ENCODE measurements at places on chromosomes 6 and 20.

DNA sequence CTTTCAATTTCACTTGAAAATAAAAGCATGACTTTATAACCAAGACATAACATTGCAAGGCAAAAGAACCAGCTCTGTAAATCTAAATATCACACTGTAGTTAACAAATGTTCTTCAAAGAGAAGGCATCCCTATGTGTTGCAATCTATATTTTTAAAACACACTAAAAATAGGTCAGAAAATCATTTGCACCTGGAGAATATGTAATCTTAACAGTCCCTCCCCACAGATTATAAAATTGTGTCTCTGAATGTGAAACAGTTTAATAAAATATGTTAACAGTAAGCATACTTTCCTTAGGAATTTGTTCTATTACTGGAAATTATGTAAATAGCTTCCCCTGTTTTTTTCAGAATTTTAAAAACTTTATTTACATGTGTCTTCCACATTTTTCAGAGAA lies 351.9 kb downstream of the COL12A1 start:
- DNase-seq = no peak

DNA sequence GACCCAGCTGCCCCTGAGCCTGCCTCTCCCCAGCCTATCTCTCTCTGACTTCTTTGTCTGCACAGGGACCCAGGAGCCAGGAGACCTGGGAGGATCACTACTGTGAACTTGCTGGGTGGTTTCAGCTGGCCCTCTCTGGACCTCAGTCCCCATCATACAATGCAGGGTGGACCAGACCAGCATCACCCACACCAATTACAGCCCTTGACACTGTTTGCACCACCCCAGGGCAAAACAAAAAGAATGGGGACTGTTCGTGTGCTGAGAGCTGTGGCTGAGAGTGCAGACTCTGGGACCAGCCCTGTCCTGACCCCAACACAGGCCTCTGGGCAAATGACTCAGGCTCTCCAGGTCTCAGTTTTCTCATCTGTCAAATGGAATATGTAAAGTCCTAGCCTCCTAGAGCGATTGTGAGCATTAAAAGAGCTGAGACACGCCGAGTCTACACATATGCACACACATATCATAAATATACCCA lies 25.4 kb downstream of the PTGIS start:
- DNase-seq = no peak

- DNase-seq = no peak
Observed at GRCh38 chr20:33727806-33728205, 4.0 kb upstream of the ZNF341 start.

GRCh38 chr6:5782783-5783547 lies 223.8 kb downstream of the NRN1 start:
- no peak for DNase-seq

DNA sequence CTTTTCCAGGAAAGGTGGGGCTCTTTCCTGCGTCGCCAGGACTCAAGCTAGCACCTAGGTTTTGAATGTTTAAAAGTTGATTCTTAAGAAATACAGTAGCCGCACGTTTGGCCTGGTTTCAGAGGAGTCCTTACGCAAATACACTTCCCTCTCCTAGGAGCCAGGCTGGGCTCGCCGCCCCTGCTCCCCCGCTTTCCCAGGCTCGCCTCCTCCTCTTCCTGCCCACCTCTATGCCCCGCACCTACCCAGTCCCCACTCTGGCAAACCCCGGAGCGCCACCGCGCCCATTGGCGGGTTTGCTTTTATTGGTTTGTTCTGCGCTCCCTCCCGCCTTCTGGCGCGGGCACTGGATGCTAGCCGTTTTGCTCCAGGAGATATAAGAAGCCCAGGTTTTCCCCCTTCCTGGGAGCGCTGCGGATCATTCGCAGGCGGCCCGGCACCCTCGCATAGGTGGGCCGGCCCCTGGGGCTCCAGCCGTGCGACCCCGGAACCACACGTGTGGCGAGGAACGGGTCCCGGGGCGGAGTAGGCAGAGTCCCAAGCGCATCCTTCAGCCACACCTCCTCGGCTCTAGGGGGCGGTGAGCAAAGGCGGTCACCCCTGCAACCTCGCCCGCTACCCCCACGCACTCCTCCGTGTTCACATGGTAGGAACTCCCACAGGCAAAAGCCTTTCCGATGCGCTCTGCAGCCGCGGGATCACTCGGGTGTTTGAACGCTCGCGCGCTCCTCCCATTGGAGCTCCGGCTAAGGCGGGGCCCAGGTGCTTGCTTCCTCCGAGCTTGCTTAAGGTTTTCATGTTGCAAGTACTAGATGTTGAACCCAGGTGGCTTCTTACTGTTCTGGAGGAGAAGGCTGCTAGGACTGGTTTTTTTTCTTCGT lies 119.0 kb downstream of the RTN4IP1 start:
- DNase-seq = no peak

DNA sequence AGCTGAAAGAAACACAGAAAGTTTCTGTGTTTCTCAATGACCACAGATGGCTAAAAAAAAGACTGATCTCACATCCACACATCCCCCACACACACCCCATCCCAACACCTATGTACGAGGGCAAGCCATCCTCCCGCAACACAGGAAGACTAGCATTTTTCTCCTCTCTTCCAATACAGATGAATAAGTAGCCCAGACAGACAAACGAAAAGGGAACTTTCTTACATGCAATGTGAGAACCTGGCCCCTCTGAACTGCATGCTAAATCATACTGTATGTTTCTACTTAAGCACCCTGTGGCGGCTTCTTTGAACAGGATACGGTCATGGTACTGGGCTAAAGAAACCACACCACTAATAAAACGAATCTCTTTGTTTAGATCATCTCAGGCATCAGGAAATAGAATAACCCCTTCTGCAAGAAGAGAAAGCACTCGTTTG lies 116.2 kb downstream of the GMDS start:
- DNase-seq = no peak

GRCh38 chr20:38985060-38985459 lies 22.9 kb downstream of the DHX35 start:
- no peak for DNase-seq

DNA sequence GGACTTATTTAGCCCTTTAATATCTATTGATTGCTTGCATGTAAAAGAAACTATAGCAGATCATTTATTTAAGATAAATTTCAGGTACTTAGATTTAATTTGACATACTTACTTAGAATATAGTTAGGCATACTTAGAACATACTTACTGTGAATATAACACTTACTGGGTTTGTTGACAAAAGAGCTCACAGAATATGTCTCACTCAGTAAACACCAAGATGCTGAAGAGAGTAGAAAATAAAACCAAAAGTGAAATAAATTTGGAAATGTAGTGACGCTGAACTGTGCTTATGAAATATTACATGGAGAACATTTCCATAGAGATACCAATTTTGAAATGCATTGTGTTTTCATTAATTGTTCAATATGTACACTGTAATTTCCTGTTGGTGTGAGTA lies 615.4 kb upstream of the MAN1A1 start:
- no peak for DNase-seq

DNA sequence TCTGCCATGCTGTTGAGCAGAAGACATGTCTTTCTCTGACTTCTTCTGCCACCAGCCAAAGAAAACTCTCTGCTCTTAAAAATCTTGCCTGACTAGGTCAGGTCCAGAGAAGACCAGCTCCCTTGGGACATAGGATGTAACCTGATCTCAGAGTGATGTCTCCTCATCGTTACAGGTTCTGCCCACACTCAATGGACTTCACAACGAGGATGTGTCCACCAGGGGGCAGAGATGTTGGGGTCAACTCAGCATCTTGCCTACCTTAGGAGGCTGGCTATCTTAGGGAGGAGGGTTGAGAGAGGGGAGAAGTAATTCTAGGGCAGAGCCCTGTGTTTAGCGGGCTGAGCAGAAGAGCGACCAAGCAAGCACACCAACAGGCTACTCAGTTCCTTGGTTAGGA lies 207.6 kb upstream of the CDH4 start:
- DNase-seq = peak; percentile 15

DNA sequence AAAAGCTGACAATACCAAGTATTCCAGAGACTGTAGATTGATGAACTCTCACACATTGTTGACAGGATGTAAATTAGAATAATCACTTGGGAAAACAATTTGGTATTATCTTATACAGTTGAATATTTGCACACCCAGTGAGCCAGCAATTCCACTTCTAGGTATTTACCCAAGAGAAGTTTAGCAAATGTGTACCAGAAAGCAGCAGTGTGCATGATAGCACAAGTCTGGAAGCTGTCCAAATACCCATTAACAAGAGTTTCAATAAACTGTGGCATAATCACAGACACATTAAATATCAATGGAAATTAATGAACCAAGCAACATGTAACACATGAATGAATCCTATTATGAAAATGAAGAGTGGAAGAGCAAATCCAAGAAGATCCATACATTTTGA lies 233.6 kb downstream of the TPBG start:
- DNase-seq = no peak

DNA sequence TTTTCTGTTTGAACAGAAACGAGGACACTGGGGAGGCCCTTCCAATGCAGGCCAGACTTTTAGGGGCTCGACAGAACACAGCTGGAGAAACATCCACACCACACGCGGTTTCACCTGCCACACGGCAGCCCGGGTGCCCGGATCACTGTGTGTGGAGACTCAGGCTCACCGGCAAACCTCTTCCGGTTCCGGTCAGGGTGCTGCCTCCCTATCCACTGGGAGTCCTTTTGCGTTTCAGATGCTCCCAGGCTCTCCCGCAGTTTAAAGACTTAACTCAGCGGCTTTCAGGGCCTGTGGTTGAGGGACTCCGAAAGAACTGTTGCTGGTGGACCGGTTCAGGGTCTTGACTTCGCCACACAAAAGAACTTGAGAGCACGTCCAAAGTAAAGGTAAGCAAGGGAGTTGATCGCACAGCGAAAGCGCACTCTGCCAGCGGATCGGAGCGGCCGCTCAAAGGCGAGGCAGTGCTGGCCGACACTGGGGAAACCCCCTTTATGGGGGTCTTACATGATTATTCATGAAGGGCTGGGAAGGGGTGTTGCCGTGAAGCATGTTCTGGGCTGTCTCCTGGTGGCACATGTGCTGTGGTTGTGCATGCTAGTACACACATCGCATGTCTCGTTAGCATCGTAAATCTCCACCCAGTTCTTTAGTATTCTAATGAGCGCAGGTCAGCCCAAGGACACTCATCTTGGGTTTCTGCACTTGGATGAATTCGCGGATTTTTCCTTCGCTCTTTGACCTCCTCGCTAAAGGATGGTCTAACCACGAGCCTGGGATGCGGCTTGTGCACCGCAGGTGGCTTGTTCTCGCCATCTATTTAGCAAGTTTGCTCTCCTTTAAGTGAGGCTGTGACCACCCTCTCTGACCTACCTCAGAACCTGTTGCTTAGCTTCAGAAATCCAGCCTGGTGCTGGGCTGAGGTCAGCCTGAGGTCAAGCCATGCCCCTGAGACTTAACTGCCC lies 180.3 kb downstream of the CDH26 start:
- DNase-seq = no peak

DNA sequence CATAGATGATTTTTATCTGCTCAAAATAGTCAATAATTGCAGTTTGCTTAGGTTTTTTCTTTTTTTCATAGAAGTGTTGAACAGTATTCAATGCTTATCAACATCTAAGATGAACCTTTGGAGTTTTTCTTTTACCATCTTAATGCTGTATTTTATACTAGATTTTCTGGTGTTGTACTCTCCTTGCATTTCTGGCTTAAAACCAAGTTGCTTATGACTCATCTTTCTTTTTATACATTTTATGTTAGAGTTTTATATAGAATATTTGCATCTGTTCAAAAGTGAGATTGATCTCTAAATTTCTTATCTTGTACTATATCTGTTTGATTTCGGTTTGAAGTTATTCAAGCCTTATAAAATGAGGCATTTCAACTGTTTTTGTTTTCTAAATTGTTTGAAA lies 232.5 kb downstream of the RFPL4B start:
- DNase-seq = no peak

GRCh38 chr6:115896538-115897129 lies 164.1 kb downstream of the FRK start:
- peak; percentile 5 for DNase-seq
